Epithelial cell of proximal tubule (primary cell): ENCODE measurements at places on chromosomes 3 and 15. TPM values are rescaled to one million over a fixed set of nuclear protein-coding genes. Genes with fewer than 3 reads are reported as not detected.

DNA sequence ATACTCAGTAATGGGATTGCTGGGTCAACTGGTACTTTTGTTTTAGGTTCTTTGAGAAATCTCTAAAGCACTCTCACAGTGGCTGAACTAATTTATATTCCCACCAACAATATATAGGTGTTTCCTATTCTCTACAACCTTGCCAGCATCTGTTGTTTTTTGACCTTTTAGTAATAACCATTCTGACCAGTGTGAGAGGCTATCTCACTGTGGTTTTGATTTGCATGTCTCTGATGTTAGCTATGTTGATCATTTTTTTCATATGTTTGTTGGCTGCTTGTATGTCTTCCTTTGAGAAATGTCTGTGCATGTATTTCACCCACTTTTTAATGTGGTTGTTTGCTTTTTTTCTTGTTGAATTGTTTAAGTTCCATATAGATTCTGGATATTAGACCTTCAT, 98.2 kb upstream of the DCBLD2 start:
- DNase-seq = no peak

- DNase-seq = no peak
Measured at GRCh38 chr3:115996420-115997108, 373.3 kb downstream of the GAP43 start.

Gene WDR93
- total RNA-seq = not detected in 2 replicates

DNA sequence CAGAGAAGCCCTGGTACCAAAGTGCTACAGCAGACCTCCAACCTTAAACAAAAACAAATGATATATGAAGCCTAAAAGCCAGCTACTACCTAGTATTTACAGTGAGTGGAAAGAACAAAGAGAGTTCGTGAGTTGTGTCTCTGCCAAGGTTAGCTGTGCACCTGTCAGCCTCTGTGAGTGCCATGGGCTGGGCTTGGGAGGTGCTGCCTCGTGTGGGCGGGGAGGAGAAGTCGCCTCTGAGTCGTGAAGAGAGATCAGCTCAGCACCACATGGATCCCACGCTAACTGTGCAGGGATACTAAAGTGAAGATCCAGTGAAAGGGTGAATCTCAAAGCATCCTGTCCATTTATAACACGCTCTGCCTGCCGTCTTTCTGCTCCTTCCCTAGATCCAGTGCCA, 101.9 kb downstream of the CHDH start:
- no peak for DNase-seq

DNA sequence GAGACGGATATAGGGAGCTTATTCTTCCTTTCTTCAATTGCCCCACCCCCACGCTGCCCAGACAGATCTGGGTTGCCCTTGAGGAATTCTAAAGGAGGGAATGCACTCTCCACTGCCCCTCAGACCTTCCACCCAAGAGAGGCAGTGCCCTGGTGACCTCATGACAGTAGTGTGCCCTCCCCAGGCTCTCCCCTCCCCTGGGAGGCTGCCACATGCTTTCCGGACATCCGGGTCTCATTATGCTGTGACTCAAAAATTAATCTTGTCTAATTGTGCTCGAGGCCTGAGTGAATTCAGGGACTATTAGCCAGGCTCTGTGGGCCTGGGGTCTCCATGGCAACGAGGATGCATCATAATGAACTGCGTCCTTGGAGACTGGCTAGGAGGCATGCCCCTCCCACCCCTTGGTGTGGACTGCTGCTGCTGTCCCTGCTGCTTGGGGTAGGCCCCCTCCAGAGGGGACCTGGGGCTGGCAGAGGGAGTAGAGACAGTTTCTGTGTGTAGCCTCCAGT, 20.8 kb downstream of the CORO2B start:
- no peak for DNase-seq

GRCh38 chr3:171462224-171462623, 2.0 kb upstream of the TNIK start:
- DNase-seq = no peak

Gene ALDH1A3
- 79.9 and 141 TPM in 2 replicates for total RNA-seq

DNA sequence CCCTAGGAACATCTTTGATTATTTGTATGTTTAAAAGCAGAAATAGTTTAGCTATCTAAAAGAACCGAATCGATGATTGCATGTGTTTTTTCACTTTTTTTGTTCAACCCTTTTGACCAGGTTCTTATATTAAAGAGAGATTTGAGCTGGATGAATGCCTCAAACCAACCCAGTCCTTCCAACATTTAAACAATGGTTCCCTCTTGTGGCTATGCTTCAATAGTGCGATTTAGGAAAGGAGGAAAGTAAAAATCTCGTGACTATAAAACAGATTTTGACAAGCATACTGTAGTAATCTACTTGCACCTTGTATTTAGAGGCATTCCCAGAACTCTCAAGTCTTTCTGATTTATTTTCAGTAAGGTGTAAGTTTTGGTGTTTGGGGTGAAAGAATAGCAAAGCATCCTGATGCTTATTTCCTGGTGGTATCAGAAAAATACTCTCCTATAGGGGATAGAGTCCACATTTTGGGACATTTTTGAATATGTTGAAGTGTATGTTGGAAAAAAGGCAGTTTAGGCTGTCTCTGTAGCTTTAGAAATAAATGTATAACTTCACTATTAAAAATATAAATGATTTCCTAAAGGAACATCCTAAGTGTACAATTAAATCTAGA, 159.6 kb upstream of the KCNH8 start:
- no peak for DNase-seq
